Hepatocyte (in vitro differentiated cells): ENCODE measurements at places on chromosomes 1 and 21. TPM values are rescaled to one million over a fixed set of nuclear protein-coding genes. Genes with fewer than 3 reads are reported as not detected.

ABL2 gene
- total RNA-seq: 11.3 and 11.6 TPM in 2 replicates

NBPF10 gene
- total RNA-seq: 1.0 and 1.2 TPM in 2 replicates

DNA sequence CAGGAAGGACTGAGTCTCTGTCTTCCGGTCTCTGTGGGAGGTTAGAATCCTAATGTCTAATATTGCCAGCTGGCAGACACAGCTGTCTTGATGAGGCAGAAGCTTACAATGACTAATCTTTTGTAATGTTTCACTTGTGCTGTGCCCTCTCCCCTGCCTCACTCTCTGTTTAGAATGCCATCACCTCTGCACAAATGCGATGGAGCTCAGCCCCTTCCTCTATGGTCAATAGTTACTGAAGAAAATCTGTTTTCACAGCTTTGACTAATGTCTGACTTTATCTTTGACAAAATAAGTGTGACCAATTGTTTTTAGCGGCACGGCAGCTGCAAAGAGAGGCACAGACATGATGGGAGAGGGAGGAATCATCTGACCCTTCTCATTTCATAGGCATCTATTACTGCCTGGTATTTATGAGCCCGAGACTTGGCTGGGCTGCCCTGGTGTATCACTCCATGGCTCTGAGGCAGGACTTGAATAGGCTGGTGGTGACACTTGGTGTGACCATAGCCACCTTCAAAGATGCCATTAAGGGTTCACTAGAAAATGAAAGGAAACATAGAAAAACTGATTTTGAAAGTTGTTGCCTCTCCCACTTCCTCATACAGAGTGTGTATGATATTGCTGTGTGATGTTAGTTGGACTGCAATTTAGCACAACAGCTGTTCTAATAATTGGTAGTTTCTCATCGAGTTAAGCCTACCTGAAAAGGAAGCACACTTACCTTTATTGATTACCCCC, 163.2 kb upstream of the NBPF11 start:
- DNase-seq: no peak

DNA sequence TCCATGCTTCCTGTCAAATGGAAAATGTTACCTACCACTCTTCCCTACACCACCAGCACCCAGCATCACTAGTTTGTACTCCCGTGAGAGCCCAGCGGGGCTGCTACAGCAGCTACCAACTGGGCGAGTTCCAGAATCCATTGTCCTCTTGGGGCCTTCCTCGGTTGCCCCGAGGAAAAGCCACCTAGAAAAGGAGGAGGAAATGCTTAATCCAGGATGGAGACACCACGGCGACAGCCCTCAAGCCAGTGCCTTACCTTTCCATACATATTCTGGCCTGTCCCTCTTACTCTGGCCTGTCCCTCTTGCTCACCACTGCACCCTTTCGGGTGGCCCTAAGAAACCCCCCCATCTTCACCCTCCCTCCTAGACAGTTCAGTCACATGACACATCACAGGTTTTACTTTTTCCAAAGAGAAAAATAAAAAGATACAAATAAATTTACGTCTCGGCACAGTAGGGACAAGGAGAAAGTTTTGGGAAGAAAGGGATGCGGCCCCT, 478 bp downstream of the RIT1 start:
- DNase-seq: peak; percentile 56

GRCh38 chr1:151584278-151584677, 27.6 kb upstream of the SNX27 start:
- no peak for DNase-seq

GRCh38 chr1:44817771-44818495, 9.6 kb downstream of the BTBD19 start:
- no peak for DNase-seq

GRCh38 chr1:31790641-31791091, 25.2 kb downstream of the SPOCD1 start:
- no peak for DNase-seq

PRR9 gene
- total RNA-seq: not detected in 2 replicates

GRCh38 chr1:8938232-8938999, 7.3 kb upstream of the CA6 start:
- DNase-seq: no peak
